ENCODE measurements at places on chromosomes 5 and 9.

GRCh38 chr9:134263596-134263995 is 62.7 kb upstream of the RXRA start:
- no peak for DNase-seq

GRCh38 chr5:10452768-10453331 is 11.2 kb downstream of the ROPN1L start:
- DNase-seq = no peak

DNA sequence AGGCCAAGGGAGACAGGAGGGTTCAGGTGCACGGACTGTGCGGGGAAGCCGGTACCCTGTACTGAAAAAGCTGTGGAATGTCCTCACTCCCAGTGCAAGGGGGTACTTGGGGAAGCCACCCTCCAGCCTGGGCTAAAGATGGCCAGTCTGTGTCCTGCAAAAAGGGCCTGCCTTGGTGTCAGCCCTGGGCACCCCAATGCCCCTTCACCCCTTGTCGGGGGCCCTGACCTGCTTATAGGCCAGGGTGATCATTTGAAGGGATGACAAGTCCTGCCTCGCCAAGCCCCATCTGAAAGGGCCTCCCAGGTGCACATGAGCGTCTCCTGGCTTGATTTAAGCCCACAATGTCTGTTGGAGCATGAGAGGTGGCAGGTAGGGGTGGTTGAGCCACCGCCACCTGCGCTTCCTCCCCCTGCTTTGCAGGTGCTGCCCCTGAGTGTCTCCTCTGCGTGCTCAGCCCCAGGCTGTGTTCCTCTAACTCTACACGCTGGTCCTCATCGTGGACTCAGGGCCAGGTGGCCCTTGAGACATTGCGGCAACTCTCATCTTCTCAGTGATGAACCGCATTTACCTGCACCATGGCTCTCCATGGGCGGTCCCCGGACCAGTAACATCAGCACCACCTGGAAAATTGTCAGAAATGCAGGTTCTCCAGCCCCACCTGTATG is 97.0 kb downstream of the ANKRD33B start:
- no peak for DNase-seq

GRCh38 chr5:74992791-74993190 is 59.6 kb downstream of the GCNT4 start:
- DNase-seq = no peak

GRCh38 chr5:71632168-71632567 is 45.0 kb downstream of the MCCC2 start:
- no peak for DNase-seq

DNA sequence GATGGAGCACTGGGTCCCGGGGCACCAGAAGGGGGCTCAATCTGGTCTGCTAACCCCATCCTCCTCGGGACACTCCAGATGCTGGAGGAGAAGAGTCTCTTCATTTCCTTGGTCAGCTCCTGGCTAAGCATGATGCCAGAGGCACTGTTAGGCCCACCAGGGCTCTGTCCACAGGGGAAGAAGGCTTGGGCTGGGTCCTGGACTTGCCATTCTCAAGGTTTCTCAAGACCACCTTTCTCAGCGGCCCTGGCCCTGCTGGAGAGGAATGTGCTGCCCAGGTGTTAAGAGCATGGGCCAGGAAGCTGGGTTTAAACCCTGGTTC is 7.9 kb downstream of the SH2D3C start:
- DNase-seq = no peak

DNA sequence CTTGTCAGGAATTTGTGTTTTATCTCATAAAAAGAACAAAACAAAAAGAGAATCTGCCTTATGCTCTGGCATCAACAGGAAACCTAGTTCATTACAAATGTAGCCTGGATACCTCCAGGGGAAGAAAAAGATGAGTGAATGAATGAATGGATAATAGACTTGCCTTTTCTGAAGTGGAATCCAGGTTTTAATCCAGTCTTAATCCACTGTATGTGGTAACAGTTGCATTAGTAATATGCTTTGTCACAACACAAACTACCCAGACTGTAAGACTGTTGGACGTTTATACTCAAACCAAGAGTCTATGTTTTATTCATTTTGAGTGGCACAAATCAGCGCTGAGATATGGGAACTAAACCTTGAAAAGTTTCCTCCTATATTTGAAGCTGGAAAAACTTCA is 32.1 kb upstream of the MAP3K1 start:
- DNase-seq = no peak

DNA sequence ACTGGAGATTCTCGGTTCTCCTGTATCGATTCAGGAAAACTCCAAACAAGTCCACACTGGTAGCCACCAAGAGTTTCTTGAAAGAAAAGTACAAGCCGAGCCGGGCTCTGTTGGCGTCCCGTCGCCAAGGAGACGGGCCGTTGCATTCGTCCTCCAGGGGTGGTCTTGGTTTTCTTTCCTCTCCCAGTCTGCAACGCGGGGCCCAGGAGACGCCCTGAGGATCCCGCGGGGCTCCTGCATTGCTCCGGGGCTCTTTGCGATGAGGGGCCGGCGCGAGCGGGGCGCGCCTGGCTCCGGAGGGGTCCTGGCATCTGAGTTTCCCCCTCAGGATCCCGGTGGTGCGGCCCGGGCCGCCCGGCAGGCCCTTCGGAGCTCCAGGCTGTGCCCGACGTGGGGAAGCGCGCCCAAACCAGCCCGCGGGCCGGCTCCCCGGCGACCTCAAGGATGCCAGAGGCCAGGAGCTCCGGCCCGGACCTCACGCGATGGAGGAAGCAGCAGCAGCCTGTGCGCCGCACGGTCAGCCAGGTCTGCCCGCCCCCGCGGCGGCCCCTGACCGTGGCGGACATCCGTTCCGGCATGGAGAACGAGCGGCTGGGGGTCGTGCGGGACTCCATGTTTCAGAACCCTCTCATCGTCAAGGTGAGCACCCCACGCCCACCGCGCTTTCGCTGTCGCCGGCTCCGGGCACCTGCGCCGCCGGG is at the start of gene CFAP77:
Gene CFAP77 (plus strand): TSS at position 384 of the 701 bp plus-strand sequence. CDS start 61 bp downstream, at position 445.
- DNase-seq = peak; percentile 36

DNA sequence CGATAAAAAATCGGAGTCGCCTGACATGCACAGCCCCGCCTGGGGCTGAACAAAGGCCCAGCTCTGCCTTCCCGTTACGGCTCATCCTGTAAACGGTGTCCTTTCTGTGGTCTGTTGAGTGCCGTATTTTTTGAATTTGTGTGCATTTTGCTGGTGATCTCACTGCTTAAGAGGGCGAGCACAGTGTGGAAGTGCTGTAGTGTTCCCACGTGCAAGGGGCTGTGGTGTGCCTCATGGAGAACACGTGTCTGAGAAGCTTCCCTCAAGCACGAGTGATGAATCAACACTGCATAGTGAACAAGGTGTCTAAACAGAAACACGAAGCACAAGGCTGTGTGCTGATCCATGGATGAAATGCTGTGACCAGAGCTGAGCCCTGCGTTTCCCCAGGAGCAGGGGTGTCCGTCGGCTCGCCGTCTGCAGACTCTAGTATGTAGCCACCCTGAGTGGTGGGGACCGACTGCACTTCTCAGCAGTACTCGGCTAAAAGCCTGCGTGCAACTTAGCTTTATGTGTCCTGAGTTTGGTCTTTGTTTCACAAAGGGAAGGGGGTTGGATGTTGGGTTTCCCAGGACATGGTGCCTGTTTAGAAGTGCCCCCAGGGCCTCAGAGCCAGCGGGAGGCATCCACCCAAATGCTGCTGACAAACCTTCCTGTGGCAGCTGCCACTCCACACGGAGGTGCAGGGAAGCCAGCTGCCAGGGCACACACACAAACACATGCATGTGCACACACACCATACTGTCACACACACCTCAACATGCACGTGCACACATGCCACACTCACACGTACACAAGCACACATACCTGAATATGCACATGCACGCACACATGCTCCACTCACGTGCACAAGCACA is 77.2 kb upstream of the IRX4 start:
- DNase-seq = no peak

DNA sequence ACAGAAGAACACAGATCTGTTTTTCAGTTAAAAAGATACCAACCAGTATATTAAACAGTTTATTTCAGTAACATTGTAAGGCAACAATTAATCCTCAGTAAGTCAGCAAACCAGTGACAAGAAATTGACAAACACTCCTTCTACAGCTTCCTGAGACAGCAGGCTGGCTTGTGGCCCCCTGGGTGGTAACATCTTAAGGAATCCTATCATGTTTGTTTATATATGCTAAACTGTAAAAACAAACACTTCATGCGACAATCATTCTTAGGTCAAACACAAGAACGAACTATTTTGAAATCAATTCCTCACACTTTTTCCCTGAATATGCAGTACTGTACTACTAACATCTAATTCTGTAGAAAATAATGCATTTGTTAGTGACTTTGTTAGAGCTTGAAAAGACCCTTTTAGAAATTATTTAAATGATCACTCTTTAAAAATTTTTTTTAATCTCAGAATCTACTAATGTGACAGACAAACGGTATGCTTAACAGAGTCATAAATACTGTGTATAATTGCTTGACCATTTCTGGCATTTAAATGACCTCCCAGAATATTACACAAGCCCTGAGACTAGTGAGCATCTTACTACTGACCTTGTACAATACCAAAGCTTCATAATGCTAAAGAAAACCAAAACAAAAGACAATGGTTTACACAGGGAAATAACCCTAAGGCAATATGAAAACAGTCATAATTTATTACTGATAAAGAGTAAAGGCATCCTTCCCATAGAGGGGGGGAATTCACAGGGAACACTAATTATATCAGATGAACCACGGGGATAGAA is 48.2 kb downstream of the ERMP1 start:
- DNase-seq = no peak

GRCh38 chr9:129258124-129258822 is 80.2 kb upstream of the IER5L start:
- peak; percentile 94 for DNase-seq

DNA sequence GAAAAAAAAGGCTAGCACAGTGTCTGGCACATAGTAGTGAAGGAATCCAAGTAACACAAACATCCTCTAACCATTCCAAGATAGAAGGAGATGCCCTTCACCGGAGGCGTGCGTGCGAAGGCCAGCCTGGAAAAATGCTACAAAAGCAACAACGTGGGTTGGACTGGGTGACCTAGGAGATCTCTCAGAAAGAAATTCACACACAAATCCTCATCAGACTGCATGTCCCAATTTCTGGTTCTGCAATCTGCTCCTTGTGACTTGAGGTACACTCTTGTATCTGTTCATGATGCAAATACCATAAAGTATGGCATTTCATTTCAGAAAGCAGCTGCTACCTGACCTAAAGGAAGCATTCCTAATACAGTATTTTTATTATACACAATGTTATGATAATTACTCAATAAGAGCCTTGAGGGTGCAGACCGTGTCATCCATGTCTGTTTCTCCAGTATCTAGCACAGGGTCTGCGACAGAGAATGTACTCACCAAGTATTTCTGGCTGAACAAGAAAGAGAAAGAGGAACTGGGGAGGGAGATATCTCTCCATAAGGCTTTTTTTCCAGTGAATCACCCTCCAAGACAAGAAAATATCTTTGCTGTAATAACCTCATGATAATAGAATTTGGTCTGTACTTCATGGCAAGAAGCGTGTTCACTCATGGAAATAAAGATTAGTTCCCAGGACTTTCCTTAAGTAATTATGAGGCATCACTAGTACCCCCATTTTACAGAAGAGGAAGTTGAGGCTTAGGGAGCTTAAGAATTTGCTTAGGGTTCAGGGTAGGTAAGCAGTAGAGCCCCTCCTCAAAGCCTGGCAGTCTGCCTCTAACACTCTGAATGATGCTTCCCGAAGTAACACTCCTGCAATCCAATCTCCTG is 138.3 kb downstream of the CDK5RAP2 start:
- DNase-seq = no peak

DNA sequence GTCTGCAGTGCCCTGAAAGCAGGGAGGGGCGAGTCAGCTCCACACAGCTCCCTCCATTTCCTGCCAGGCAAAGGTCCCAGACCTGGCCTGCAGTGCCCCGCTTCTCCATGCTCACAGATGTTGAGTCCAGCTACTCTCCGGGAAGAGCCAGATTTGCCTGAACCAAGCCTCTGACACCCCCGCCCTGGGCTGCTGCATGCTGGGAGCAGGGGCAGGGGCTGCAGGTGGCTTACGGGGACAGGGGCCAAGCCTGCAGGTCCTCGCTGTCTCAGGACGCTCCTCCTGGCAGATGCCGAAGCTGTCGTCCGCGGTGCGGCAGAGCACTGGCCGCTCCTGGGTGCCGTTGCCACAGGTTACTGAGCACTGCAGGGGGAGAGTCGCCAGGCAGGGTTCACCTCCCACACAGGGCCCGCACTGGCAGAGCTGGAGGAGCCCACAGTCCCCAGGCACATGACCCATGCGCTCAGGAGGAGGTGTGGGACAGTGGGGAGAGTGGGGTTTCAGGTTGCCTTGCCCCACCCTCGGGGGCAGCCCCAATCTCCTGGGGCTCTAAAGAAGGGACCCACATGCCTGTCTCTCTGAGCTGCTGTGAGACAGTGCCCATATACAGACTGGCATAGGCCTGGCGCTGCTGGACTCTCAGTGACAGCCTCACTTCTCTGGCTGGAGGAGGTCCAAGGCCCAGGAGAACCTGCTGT is 62.4 kb downstream of the ZNF354C start:
- DNase-seq = no peak

DNA sequence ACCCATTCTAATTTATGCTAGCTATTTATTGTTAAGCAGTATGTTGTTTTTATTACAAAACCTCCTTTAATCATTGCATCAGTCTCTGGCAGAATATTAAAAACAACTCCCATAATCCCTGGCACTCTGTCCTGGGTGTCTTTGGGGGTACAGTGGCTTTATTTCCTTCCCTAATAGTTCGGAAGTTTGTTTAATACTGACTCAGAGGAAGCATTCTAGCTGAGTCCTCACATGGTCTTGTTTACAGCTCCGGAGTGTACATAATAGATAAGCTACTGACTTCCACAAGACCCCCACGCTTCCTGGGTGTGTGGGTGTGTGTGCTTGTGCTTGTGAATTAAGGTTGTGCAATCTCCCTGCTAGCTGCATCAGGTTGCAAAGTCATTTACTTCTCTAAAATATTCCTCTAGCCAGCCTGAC is 149.8 kb upstream of the CDKN2B start:
- peak; percentile 23 for DNase-seq

GRCh38 chr5:15452781-15453180 is 47.2 kb upstream of the FBXL7 start:
- no peak for DNase-seq

DNA sequence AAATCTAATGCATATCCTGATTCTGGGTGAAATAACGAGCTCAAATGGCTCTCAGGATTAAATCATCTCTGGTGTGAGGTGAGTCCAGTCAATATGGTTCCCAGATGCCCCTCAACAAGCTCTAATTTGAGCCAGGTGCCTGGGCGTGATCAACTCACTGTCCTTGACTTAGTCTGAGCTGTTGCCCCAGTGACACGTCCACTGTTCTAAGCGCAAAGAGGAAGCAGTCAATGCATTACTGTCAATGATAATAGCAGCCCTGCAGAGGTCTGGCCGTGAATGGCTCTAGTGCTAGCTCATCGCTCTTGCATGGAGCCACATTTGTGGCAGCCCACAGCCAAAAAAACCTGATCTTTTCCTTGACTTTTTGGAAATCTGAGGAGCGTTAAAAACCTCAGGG is 128.6 kb upstream of the EFNA5 start:
- DNase-seq = no peak

GRCh38 chr9:74205056-74205455 is 292.1 kb upstream of the RORB start:
- no peak for DNase-seq

All from psoas muscle (tissue), 8 donors.